Upper lobe of right lung (tissue), 1 donor: ENCODE measurements at places on chromosomes 5 and 9. TPM values are rescaled to one million over a fixed set of nuclear protein-coding genes. Genes with fewer than 3 reads are reported as not detected.

- DNase-seq: no peak
Measured at GRCh38 chr9:116724123-116724522, 37.0 kb downstream of the TRIM32 start.

- DNase-seq: no peak
Measured at GRCh38 chr9:107945961-107946360, 456.4 kb upstream of the KLF4 start.

DNA sequence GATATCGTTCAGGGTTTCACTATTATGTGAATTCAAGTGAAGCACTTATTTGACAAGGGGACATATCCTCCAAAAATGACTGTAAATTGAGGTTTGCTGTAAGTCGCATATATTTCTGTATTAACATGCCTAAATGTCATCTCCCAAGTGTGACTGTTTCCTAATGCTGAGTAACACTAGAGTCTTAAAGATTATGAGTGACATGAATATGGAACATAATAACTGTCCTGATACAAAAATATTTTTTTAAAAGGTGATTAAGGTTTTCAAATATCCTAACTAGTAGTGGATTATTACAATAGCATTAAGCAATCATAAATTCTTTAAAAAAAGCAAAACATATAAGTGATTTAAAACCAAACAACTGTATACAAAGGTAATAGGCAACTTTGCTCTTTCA, 3.6 kb downstream of the NFIB start:
- no peak for DNase-seq

- DNase-seq: no peak
Measured at GRCh38 chr9:96719521-96719920, 58.4 kb downstream of the ZNF510 start.

Gene ZDHHC11
- 12.6 TPM for total RNA-seq

GRCh38 chr5:151772846-151773561, 1.2 kb downstream of the G3BP1 start:
- DNase-seq: no peak

GRCh38 chr9:70902692-70903131, 218.7 kb downstream of the TRPM3 start:
- DNase-seq: no peak

Gene TNFSF15
- total RNA-seq: 8.5 TPM

Gene SPINK13
- total RNA-seq: not detected
